ENCODE measurements at places on chromosomes 12 and 14.

GRCh38 chr12:55957106-55957859, 8.6 kb downstream of the PMEL start:
- DNase-seq = no peak

DNA sequence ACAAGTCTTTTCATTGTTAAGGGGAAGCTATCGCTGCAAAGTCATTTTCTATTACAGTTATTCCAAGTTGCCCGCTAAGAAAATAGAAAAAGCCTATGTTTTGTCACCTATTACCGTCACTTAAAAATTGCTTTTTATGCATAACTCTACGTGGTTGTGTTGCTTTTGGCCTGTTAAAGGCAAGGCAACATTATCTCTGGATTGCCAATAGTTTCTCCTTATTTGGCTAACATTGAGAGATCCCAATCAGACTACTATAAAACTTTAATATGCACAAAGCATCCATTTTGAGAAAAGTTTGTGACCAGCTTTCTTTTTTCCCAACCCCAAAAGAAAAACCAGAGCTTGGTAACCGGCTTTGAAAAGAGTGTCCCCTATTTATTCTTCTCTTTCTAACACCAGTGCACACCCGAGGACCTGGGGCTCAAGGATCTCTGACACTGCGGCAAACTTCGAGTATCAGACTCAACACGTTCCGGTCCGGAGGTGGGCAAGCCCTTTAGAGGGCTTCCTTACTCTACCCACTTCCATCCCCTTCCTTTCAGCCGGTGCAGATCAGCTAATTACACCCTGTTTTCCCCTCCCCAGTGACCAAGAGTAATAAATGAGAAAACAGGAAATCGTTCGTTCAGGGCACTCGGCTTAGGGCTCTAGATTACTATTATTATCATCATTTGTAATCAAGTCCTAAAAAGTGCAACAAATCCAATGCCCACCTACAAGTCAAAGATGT, 1.2 kb downstream of the PPP1R12A start:
- DNase-seq = no peak

- DNase-seq = no peak
These were observed 22.1 kb downstream of the ZFP36L1 start for GRCh38 chr14:68770553-68771286.

GRCh38 chr12:88309546-88309945, 167.4 kb downstream of the TMTC3 start:
- no peak for DNase-seq

DNA sequence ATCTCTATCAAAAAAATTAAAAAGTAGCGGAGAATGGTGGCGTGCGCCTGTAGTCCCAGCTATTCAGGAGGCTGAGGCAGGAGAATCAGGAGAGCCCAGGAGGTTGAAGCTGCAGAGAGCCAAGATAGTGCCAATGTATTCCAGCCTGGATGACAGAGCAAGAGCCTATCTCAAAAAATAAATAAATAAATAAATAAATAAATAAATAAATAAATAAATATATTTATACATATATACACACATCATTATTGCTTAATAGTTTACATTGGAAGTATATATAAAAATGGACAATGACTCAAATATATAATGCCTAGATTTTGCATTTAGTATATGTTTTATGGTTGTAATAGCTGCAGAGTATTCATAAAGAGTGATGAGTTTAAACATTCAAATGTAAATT, 53.1 kb downstream of the TOGARAM1 start:
- no peak for DNase-seq

DNA sequence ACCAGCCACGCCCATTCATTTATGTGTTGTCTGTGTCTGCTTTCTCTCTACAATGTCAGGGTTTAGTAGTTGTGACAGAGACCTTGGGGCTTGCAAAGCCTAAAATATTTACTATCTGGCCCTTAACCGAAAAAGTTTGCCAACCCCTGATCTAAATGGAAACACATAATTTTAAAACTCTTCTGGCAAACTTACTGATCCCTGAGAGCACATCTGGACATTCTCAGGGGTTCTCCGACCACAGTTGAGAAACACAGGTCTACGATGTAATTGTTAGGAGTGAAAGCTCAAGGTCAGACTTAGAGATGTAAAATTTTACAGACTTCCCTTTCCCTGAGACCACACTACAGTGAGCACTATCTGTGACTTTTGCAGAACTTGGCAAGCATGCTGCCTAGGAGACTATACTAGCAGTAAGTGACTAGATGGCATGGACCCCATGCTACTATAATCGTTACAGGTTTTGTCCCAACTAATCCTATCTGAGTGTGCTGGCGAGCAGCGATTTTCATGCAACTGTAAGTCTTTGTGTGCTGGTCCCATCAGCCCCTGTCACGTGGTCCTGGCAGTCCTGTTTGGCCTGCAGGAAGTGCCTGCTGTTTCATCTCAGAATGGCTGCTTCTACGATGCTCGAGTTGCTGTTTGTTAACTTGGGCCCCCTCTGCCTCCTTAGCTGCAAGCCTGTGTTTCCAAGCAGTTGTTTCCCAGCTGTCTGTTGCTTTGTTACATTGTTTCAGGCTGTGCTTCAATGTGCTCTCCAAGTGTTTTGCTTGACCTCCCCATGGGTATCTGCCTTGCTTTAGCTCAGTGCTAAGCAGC, 21.6 kb downstream of the TMTC2 start:
- DNase-seq = no peak

GRCh38 chr14:89236851-89237250, 180.2 kb downstream of the FOXN3 start:
- no peak for DNase-seq

- DNase-seq = no peak
These were observed 88.3 kb downstream of the TESC start for GRCh38 chr12:117010693-117011451.

DNA sequence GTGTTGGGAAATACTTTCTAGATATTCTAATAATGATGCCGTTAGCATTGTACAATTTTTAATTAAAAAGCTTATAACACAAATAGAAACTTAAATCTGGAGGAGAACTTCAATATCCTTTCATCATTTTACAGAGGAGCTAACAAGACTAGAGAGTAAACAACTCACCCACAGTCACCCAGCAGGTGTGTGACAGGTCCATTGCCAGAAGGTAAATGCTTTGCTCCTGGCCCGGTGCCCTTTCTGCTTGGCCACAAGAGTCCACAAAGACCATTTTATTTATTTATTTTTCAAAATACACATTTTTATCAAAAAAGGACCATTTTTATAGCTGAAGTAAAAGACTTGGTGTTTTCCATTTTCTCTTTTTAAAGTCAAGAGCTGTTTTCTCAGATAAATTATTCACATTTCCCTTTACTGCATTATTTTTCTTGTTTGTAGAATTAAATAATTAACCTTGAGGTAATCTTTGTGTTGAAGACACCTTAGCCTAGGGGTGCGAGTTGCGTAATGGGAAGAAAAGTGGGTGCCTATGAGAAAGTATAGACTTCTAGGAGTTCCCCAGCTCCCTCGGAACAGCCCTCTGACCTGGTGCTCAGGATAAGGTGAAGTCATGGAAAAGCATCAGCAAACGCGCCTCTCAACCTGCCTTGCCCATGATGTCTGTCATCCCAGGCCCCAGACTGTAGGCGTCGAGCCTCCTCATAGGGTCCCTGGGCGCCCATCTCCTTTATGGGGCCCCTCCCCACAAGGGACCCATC, 26.3 kb upstream of the AMIGO2 start:
- DNase-seq = no peak
